RWPE1 (cell line): ENCODE measurements at places on chromosomes 12 and 14.

DNA sequence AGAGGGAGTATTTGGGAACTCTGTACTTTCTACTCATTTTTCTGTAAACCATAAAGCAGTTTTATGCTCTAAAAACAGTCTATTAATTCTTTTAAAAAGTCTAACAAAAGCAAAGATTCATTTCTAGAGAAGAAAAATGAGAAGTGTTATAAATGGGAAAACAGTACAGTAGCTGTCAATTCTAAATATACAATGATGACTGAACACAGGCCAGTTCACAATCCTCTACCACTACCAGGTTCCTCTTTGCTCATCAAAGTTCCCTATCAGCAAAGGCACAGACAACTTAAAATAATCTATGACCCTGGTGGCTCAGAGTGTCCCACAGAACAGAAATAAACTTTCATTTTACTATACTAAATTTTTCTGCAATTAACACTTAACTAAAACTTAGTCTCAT is 12.5 kb downstream of the NAA25 start:
- no peak for DNase-seq

DNA sequence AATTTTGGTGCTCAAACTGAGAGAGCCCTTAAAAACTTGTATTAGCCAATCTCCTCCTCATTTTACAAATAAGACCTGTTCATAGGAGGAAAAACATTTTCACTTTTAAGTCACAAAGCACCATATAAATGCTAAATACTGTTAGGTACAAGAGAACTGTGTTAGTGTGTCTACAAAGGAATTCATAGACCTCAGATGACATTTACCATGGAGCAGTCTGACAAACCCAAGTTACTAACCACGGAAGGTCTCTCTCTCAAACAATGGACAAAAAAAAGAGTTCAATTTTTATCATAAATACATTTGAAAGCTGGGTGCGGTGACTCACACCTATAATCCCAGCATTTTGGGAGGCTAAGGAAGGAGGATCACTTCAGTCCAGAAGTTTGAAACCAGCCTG is 10.0 kb downstream of the SBNO1 start:
- DNase-seq = no peak

- DNase-seq = no peak
Observed at GRCh38 chr12:132570635-132571034, 39.7 kb downstream of the LRCOL1 start.

GRCh38 chr12:124661341-124661740 is 93.9 kb upstream of the NCOR2 start:
- no peak for DNase-seq

DNA sequence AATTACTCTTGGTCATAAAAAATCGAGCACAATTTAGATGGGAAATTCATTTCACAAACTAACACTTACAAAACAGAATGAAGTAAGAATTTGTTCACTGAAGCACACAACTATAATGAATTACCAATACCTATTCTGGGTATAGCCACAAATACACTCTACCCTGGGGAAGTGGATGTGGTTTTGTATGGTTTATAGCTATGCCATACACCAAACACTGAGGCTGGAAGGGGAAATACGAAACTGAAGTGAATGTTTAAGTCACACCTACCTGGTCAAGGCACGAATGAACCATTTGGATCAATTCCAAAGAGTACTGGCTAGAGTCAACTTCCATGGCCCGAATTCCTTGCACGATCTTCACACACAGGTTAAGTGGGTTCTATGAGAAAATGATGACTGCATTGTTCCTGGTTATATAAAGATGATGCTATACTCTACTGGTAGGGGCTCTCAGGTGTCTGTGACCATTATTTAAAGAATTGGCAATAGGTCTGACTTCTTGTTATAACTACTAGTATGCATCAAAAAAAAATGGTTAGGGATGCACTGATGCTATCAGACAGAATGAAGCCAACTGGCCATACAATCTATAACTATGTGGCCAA is 12.8 kb downstream of the NEK9 start:
- DNase-seq = no peak

DNA sequence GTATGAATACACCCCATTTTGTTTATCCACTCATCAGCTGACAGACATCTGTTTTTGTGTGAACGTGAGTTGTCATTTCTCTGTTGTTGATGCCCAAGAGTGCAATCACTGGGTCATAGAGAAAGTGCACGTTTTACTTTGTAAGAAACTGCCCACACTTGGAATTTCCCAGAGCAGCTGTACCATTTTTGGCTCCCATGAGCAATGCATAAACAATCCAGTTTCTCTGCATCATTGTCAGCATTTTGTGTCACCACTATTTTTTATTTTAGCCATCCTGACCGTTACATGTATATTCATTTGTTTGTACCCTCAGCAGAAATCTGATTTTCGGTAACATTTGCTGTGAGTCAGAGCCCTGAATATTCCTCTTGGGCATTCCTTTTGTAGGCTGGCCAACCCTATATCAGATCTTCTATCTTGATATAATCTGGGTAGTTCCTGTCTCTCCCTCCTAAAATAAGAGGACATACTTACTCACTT is 62.7 kb downstream of the RBM19 start:
- no peak for DNase-seq

DNA sequence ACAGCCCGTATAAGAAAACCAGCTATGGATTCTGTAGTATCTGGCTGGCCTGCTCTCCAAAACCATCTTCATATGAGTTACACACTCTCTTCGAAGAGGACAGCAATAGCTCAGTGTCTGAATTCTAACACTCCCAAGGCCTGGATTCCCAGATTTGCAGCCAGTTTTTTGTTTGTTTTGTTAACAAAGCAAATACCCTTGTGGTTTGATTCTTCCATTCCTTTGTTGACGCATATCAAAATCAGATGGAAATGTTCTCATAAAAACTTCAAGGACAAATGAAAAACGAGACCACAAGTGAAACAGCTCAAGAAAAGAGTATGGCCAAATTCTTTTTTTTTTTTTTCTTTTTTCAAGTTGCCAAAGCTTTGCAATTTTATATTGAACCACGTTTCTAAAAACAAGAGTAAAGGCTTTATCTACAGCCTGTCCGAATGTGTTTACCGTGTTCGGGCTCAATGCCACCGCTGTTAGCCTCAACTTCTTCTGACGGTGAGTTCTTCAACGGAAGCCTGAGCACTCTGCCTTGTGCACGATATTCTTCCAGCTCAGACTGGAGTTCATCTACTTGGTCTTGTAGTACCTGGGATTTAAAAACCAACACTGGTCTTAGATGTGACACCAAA is 67.5 kb downstream of the NIN start:
- DNase-seq = no peak

GRCh38 chr12:68374307-68374982 is 42.3 kb upstream of the MDM1 start:
- DNase-seq = peak; percentile 14

DNA sequence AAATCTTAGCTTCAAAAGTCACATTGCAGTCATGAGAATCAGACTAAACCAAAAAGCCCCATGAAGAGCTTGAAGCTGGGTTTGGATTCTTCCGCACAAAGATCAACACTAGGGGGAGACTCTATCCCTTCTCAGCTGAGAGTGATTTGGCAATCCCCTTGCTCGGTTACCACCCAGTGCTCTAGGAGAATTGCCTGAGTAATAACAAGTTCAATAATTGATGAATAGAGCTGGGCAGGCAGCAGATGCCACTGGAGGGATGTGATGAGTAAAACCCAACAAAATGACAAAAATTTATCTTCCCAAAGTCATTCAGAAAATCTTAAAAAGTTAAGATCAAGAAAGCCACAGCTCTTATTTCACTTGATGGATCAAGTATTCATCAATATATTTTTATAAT is 185.6 kb upstream of the ARID2 start:
- DNase-seq = peak; percentile 81

- no peak for DNase-seq
Observed at GRCh38 chr12:89597770-89598169, 71.9 kb upstream of the POC1B start.
